ENCODE measurements at places on chromosomes 13 and 19.

DNA sequence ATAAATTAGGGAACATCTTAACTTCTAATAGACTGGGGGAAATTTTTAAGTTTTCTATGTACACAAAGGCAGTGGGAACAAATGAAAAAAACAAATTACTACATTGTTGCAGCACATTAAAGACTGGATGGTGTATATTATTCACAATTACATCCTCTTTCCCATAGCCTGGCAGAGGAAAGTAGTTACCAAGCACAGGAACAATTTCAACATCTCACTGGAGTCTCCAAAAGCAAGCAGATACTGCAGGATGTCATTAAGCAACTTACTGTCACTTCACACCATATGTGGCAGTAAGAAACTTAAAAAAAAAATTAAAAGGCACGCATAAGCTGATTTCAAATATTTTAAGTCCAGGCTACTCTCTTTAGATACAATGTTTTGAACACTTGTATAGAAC lies 6.4 kb upstream of the EFNB2 start:
- H3K4me1 ChIP-seq: peaks cover 2% of the 10 kb centered on the region
- H3K36me3 ChIP-seq: peaks cover 59% of the 10 kb centered on the region
- no peak overlapping the region for H3K27ac ChIP-seq
- H3K4me3 ChIP-seq: no peak overlapping the region

- H3K4me3 ChIP-seq: no peak overlapping the region
- no peaks in the 10 kb centered on the region for H3K4me1 ChIP-seq
- no peak for DNase-seq
- H3K36me3 ChIP-seq: no peaks in the 10 kb centered on the region
- H3K27me3 ChIP-seq: no peaks in the 10 kb centered on the region
Measured at GRCh38 chr13:22061371-22061805, 390.5 kb downstream of the FGF9 start.

DNA sequence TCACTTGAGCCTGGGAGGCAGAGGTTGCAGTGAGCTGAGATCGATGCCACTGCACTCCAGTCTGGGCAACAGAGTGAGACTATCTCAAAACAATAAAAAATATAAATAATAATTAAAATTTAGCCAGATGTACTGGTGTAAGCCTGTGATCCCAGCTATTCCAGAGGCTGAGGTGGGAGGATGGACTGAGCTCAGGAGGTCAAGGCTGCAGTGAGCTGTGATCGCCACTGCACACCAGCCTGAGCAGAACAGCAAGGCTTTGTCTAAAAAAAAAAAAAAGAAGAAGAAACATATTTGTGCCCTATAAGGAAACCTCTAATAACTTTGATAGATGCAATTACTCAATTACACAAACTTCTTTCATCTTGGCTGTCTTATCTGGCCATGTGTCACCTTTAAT lies 52.3 kb downstream of the ABCC4 start:
- no peak overlapping the region for H3K4me3 ChIP-seq
- H3K4me1 ChIP-seq: peaks cover 10% of the 10 kb centered on the region
- no peak for DNase-seq
- H3K27ac ChIP-seq: no peak overlapping the region
- no peaks in the 10 kb centered on the region for H3K36me3 ChIP-seq

DNA sequence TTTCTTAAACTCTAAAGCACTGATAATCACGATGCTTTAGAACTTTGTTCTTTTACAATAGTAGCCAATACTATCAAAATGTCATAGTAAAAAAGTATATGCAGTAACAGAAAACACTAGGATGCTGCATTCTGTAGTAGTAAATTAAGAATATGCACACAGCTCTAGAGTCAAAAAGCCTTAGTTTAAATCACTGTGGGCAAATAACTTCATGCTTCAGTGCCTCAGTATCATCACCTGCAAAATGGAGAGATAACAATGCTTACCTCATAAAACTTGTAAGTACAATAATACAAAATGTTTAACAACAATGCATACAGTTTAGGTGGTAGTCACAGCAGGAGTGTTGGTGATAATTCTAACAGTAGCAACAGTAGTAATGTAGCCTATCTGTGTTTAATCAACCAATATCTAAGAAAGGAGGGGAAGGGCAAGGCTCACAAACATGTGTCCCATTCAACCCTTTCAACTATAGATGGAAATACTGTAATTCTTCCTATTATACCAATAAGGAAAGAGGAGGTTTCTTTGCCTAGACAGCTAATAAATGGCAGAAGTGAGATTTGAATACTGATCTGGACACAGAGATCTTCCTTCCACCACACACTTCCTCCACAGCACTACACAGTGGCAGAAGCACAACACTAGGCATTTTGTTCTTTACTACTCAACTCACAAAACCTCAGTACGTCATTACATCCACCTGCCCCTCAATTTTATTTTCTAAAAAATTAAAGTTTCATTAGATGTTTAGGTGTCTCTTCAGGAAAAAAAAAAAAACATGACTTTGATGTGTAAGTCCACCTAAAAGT lies 4.6 kb downstream of the RBM26 start:
- H3K4me3 ChIP-seq: no peak overlapping the region
- no peak overlapping the region for H3K27ac ChIP-seq

DNA sequence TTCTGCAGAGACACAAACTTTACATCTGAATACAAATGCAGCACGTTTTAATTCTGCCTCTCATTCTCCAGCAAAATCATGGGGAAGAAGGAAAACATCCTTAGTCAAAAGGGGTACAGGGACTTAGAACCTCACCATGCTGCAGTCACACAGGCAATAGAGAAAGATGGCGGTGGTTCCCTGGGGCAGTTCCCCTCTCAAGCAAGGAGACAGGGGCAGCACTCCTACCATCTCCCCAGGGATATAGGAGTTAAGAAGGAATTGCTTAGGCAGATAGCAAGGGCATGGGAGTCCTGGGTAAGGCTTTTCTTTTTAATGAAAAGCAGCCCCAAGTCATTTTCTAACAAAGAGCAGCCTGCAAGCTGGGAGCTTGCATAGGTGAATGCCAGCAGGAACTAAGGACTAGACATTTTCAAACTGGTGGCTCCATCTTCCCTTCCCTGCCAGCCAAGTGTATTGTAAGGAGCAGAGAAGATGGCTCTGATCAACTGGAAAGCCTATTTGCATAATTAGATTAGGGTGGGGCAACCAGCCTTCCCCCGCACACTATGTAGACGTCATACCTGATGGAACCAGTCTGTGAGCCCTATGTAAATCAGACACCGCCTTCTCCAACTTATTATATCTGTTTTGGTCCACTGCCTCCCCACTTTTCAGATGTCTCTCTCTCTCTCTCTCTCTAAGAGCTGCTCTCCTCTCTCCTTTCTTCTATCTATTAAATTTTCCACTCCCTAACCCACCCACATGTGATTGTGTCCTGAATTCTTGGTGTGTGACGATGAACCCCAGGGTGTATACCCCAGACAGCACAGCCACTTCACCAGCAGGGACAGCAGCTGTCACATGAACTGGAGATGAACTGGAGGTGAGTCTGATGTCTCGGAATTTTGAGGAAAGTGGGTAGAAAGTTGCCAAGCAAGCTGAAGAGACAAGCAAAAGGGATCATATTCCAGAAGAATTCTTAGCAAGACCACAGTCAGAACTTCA lies 514.5 kb downstream of the IRS2 start:
- H3K27me3 ChIP-seq: no peaks in the 10 kb centered on the region
- H3K27ac ChIP-seq: peak overlapping the region; percentile 96
- peaks cover 45% of the 10 kb centered on the region for H3K36me3 ChIP-seq
- DNase-seq: no peak

GRCh38 chr19:36775768-36776167 lies 3.2 kb upstream of the ZNF850 start:
- H3K27me3 ChIP-seq: no peaks in the 10 kb centered on the region
- no peak overlapping the region for H3K27ac ChIP-seq
- no peak for DNase-seq
- H3K4me3 ChIP-seq: no peak overlapping the region

DNA sequence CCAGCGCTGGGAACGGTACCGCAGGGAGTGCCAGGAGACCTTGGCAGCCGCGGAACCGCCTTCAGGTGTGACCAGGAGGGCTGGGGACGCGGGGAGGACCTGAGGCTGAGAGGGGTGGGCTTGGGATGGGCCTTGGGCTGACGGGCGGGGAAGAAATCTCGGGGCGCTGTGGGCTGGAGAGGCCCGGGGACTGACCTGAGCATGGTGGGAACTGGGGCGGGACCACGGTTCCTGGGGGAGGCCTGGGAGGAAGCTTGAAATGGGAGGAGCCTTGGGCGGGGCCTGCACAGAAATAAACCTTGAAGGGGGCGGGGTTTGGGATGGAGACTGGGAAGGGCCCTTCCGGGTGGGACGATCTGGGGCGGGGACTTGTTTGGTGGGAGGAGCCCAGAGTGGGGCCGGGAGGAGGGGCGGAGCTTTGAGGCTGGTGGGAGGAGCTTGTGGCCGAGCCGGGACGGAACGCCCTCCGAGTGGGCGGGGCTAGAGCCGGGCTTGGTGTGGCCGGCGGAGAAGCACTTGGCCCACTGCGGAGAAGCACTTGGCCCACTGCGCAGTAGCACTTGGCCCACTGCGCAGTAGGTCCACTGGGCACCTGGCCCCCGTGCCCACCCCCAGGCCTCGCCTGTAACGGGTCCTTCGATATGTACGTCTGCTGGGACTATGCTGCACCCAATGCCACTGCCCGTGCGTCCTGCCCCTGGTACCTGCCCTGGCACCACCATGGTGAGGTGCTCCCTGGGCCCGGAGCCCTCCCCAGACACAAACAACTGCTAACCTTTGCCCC lies 2.8 kb downstream of the GIPR start:
- no peaks in the 10 kb centered on the region for H3K36me3 ChIP-seq
- H3K27ac ChIP-seq: no peak overlapping the region
- DNase-seq: peak; percentile 85
- H3K27me3 ChIP-seq: no peaks in the 10 kb centered on the region
- peaks cover 6% of the 10 kb centered on the region for H3K4me1 ChIP-seq
- H3K4me3 ChIP-seq: no peak overlapping the region

GRCh38 chr19:6732803-6733337 lies 4.5 kb downstream of the GPR108 start:
- H3K36me3 ChIP-seq: peaks cover 4% of the 10 kb centered on the region
- no peak overlapping the region for H3K27ac ChIP-seq
- no peak overlapping the region for H3K4me3 ChIP-seq
- H3K4me1 ChIP-seq: peaks cover under 1% of the 10 kb centered on the region

GRCh38 chr19:7397687-7398086 lies 49.0 kb downstream of the ARHGEF18 start:
- no peak overlapping the region for H3K4me3 ChIP-seq
- peaks cover 23% of the 10 kb centered on the region for H3K4me1 ChIP-seq
- peaks cover 36% of the 10 kb centered on the region for H3K36me3 ChIP-seq

Measured in RWPE2 (cell line).